Esophagus squamous epithelium (tissue), 5 donors: ENCODE measurements at places on chromosomes 12 and 14. TPM values are rescaled to one million over a fixed set of nuclear protein-coding genes. Genes with fewer than 3 reads are reported as not detected.

DNA sequence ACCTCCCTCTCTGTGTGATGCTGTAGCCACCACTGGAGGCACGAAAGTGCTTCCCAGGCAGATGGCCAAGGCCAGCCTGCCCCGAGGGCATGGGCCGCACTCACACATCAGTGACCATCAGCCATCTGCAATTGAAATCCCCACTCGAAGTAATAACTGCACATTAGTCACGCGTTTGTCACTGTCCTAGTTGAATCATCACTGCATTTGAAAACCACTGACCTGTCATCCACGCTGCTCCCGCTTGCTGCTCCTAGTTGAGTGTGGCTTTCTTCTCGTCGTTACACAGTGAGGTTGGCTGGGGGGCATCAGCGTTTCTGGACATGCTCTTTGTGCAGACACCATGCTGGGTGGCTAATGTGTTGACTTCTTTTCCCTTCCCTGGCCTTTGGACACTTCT is 176.1 kb downstream of the ADGRD1 start:
- DNase-seq = no peak

DNA sequence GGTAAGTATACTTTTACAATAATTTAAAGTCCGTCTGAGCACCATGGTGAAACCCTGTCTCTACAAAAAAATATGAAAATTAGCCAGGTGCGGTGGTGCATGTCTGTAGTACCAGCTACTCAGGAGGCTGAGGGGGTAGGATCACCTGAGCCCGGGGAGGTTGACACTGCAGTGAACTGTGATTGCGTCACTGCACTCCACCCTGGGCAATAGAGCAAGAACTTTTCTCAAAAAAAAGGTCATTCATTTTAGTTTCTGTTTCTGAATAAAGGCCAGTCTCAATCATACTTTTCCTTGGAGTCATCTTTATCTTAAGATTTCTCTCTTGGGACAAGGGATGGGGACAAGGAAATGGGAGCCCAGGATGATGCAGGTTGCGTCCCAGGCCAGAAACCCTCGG is 12.9 kb downstream of the ANKRD13A start:
- DNase-seq = no peak

GRCh38 chr14:56650979-56651378 is 71.4 kb downstream of the TMEM260 start:
- DNase-seq = no peak

GRCh38 chr12:122730215-122731014 is at the start of gene HCAR1:
HCAR1 (minus strand) TSS chr12:122730844; CDS start chr12:122730339, 505 bp downstream.
- DNase-seq = no peak

GRCh38 chr12:97164936-97165335 is 257.9 kb downstream of the NEDD1 start:
- no peak for DNase-seq

VDR gene
- total RNA-seq = 22.1 TPM
